ENCODE measurements at places on chromosomes 2 and 18.

- no peak for ATAC-seq
Measured at GRCh38 chr2:103002954-103003353, 241.1 kb downstream of the TMEM182 start.

GRCh38 chr2:23244617-23245016 is 140.4 kb upstream of the KLHL29 start:
- ATAC-seq: no peak

- ATAC-seq: no peak
Measured at GRCh38 chr2:84676295-84676694, 160.0 kb downstream of the DNAH6 start.

GRCh38 chr2:79591281-79591680 is 78.4 kb downstream of the CTNNA2 start:
- no peak for ATAC-seq

DNA sequence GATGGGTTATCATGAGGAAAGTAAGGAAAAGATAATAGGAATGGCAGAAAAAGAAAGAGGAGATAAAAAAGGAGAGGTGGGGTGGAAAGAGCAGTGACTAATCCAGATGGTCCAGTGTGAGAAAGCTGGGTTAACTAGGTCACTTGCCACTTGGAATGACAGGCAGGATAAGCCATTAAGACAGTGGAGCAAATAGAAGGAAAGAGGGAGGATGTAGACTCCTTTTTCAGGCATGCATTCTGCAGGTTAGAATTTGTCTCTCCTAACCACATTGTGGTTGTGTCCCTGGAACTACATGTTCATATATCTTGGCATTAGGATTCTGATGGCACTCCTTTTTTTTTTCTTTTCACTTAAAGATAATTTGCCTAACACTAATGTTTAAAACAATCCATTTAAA is 13.4 kb upstream of the NEMP2 start:
- no peak for ATAC-seq

- no peak for ATAC-seq
Measured at GRCh38 chr2:9030841-9031240, 27.4 kb upstream of the MBOAT2 start.

GRCh38 chr2:177548636-177549035 is 156.1 kb downstream of the AGPS start:
- ATAC-seq: no peak

- ATAC-seq: no peak
Measured at GRCh38 chr2:180184506-180184905, 177.4 kb upstream of the CWC22 start.

DNA sequence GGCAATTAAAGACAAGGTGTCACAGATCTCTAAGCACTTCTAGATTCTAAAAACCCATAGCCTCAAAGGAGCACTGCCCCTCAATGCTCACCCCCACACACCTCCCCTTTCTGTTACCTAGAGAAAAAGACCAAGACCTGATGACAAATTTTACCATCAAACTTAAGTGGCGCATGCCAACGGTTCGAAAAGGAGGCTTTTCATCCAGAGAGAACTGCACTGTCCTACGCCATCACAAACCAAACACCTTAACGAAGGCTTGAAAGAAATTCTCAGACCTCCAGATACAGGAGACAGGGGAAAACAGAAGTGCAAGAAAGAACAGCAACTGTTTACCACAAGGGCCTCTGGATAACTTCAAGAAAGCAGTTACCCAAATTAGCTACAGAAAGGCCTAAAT is 2.0 kb upstream of the ZC3H6 start:
- ATAC-seq: no peak

DNA sequence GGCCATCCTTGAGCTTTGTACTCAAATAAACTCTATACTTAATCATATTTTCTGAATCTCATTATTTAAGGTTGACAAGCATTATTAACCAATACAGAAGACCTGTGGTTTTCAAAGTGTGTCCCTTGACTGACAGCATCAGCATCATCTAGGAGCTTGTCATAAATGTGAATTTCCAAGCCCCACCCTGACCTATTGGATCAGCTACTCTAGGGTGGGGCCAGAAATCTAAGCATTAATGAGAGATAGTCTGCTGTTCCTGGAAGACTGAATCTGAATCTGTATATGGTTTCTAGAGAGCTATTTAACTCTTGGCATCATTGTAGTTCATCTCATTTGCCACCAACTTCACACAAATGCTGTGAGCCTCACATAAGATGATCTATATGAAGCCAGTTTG is 86.6 kb downstream of the CD8B2 start:
- no peak for ATAC-seq

DNA sequence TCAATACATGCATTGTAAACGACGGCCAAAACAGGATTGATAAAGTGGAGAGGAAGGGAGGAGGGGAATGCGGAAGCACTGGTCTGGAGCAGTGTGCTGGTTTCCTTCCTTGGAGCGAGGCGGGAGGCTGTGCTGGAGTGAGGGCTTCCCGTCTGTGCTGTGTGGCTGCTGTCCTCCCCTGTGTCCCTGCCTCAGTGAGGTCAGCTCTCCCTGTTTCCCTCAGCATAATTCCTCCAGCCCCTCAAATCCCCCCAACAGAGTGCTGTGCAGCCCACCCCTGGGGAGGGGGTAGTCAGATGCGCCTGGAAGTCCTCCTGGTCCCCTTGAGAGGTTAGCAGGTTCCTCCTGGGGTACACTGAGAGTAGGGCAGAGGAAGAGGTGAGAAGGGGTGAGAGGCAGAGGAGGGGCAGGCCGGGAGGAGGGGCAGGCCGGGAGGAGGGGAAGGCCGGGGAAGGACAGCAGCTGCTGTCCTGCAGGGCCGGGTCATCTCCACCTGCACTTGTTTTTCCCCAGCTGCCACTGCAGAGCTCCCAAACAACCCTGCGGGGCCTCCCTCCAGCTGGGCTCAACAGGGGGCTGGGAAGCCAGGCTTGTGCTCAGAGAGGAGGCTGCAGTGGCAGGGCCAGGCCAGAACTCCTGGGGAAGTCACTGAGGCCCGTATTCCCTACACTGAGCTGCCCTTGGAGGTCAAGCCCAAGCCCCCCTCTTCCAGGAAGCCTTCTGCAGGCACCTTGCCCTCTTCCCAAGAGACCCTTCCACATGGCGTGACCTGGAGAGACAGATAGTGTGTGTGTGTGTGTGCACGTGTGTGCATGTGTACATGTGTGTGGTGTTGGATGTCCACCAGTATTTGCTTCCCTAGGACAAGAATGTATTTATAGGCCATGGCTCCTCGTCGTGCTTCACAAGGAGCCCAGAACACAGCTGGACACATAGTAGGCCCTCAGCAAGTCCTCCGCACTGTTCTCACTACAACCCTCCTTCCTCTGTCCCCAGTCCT is 13.2 kb upstream of the ATP6V1B1 start:
- ATAC-seq: no peak

DNA sequence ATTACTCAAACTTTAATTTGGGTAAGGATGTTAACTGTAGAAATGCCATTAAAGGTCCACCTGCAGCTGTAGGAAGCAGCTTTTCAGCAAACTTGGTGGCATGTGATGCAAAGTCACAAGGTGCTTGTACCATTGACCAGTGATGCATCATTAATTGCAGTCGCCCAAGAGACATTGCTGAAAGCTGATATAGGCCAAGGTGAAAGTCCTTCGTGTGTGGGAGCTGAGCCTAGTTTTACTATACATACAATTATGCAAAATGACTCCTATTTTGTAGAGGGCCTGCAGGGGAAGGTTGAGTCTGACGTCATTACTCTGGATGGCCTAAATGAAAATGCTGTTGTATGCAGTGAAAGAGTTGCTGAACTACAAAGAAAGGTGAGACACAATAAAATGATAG is 40.5 kb downstream of the ALMS1 start:
- no peak for ATAC-seq

DNA sequence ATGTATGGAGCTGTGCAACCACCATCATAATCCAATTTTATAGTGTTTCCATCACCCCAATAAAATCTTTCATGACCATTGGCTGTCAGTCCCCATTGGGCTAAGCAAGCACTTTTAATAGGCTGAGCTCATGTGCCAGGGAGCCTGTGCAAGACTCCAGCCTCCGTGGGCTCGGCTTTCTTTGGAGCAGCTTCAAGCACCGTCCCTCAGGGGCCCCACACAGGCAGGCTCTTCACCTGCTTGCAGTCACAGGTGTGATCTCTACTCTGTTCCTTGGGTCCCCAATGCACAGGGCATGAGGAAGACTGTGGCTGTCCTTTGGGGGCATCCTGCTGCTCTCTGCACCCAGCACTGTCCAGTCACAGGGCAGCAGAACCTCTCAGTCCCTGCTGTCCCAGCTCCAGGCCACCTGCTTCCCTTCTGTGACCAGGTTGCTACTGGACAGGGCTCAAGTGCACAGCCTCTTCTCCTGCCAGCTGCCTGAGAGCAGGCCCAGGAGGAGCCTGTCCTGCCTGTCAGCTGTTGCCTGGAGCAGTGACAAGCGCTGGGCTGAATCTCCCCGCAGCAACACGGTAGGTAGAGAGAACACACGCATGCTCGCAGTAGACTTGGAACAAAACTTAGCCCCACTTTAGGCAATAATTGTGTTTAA is 40.7 kb upstream of the TMEM131 start:
- no peak for ATAC-seq

Measured in motor neuron (in vitro differentiated cells).